ENCODE measurements at places on chromosomes 2 and 18.

DNA sequence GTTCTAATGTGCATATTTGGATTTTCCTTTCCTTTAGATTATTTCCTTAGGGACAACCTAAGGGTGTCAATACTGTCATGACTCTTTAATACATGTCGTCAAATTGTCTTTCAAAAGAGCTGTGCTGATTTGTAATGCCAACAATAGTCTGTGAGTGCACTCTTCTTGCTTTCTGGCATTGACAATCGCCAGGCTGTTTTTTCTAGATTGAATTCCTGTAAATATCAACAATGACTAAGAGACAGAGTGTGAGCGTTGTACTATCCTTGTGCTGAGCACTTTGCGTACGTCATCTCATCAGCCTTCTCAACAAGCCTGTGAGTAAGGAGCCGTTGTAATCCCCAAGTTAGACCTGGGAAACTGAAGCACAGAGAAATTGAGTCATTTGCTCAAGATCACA is 96.0 kb downstream of the ACOXL start:
- DNase-seq, result no peak

DNA sequence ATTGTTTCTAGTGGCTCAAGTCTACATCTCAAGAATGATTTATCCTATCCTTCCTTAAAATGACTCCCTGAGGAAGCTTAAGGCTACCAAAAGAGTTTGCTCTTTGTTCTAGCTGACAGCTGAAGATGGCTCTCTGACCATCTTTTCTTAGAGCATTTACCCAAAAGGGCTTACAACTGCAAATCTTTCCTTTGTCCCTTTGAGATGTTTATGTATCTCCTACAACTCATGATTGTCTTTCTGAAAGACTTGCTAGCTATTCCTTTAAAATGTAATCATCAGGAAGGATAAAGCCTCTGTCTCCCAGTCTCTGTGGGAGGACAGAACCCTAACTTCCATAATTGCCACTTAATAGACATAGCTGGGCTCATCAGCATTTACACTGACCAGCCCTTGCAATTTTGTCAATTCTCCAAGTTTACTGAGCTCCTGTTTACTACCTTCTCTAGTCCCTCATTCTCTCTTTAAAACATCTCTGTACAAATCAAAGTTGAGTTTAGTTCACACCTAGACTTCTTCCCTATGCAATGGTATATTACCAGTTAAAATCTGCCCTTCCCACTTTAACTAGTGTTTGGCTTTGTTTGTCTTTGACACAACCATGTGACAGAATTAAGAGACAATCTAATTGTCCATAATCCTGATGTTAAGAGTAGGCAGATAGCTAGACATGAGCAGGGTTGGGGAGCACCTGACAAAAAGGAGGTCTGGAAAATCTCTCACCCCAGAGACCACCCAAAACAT is 188.2 kb downstream of the PTH2R start:
- DNase-seq, result no peak

- DNase-seq, result no peak
Measured at GRCh38 chr2:95343429-95344214, 46.5 kb downstream of the KCNIP3 start.

DNA sequence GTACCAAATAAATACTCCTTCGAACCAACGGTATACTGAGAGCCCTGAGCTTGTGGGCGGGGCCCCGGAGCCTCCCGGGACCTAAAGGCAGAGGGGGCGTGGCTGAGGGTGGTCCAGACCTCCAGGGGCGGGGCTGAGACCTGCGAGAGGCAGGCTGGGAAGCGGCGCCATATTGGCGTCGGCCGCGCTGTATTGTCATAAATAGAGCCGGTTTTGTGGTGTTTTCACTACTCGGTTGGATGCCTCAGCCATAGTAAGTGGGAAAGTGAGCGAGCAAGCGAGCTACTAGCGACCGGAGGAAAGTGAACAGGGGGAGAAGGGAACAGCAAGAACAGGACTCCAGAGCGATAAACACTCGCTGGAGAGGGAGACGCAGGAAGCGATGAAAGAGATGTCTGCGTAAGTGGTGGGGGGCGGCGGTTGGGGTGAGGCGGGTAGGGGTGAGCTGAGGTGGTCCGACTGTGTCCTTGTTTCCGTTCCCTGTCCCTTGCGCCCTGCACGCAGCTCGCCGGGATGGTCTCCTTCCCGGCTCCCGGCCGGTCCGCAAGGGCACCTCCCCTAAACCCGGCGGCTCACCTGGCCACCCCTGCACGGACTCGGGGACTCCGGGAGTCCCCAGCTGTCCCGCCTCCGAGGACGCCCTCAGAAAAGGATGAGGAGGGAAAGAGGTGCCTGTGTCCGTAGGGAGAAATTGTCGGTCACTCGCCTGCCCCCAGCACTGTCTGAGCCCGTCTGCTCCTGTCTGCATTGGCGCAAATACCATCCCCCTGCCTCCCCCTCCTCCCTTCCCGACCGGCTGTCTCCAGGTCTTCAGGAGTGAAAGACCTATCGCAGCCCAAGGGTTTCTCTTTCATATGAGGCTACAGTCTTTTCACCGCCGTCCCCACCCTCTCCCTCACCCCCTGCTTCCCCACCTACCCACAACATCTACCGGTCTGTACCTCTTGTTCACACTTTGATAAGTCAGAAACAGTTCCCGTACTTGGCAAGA is at the start of gene PAPOLG:
Gene PAPOLG (plus strand): TSS at position 172 of the 991 bp plus-strand sequence. CDS start 211 bp downstream, at position 383.
- DNase-seq, result peak; percentile 96

DNA sequence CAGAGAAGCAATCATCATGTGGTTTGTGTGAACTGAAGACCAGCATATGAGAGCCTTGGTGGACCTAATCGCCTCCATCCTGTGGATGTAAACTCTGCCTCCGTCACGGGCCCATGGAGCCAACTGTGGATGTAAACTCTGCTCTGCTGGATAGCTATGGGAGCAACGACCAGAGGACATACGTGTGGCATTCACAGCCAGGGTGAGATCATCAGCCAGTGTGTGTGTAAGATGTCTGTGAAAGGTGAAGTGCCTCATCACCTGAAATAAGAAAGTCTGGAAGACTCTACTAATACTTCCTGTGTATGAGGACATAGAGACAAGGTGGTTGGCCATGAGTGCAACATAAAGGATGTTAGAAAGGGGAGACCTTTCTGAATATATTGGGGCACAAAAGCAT is 63.5 kb downstream of the CYB5A start:
- no peak for DNase-seq

All from activated CD4-positive, alpha-beta T cell treated with anti-CD3 and anti-CD28 coated beads, Interleukin-2, Interleukin-4, amounts not matched to agents 100 ng/mL and 50 ng/mL, durations not matched to agents 16 hours and 8 hours (primary cell).